NCI-H69 (cell line): ENCODE measurements at places on chromosomes 11 and 22.
A peak's percentile ranks its signal among the peaks of the same experiment; 100 is the strongest.

- DNase-seq, result peak; percentile 82
Measured at GRCh38 chr11:76206327-76207081, at the start of gene WNT11. Gene WNT11, minus strand, starts transcription at chr11:76206502. Its CDS starts 95 bp downstream, at chr11:76206407.

- DNase-seq, result no peak
Measured at GRCh38 chr11:88312628-88313027, 24.9 kb downstream of the CTSC start.

- DNase-seq, result no peak
Measured at GRCh38 chr22:32018056-32018455, 25.0 kb upstream of the SLC5A1 start.

- peak; percentile 14 for DNase-seq
Measured at GRCh38 chr22:39110631-39111561, 13.9 kb downstream of the APOBEC3H start.

- DNase-seq, result no peak
Measured at GRCh38 chr11:84642500-84642899, 984.6 kb downstream of the DLG2 start.

- no peak for DNase-seq
Measured at GRCh38 chr11:96854425-96854824, 464.6 kb downstream of the JRKL start.

DNA sequence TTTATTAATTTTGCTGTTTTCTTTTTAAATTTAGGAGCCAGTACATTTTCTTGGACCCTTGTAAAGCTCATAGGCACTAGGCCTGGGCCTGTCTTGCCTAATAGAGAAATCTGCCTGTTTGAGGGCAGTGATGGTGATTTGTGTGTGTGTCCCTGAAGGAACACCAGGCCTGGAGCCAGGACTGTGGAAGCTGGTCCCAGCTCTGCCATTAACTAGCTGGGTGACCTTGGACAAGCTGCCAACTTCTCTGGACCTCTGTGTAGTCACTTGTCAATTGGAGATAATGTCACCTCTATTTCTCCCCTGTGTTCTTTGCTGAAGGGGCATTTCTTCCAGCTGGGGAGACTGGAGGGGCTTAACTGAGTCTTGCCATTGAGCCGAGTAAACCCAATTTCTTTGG is 16.0 kb upstream of the FTH1 start:
- DNase-seq, result no peak
